Heart left ventricle (tissue), 16 donors: ENCODE measurements at places on chromosomes 3 and 15. TPM values are rescaled to one million over a fixed set of nuclear protein-coding genes. Genes with fewer than 3 reads are reported as not detected.

DNA sequence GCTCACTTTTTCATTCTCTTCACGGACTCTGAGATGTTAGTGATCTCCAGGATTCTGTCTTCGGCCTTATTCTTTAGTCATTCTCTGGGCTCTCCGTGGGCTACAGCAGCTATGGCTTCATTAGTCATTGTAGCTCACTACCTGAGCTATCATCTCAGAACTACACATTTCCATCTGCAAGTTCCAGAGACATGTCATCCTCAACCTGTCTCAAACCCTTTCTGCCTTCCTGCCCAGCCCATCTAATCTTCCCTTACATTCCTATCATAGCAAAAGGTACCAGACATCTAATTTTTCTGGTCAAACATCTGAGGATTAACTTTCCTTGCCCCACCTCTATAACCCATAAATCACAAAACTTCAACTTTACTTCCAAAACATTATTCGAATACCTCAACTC lies 13.2 kb downstream of the TSPAN3 start:
- no peak for DNase-seq

DNA sequence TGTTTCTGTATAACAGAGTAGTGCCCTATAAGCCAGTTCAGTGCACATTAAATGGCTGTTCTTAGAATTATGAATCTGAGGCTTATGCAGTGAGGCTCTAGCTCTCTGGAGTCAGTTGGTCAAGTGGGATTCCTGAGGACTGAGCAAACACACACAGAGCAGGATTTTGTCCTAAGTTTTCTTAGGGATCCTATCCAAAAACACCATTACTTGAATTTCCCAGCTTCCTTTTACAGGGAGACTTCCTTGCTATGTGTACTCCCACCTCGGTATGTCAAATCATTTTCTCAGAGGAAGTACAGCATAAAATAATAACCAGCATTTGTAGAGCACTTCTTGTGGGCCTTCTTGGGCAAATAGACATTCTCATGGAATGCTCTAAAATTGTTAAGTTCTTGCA lies 63.1 kb upstream of the GOLGA6B start:
- DNase-seq, result no peak

The RPL22L1 gene
- 29.2 TPM for total RNA-seq

- no peak for DNase-seq
These were observed 7.2 kb downstream of the PLD1 start for GRCh38 chr3:171803044-171803443.

The CFAP100 gene
- total RNA-seq, result not detected

GRCh38 chr3:190695225-190695624 lies 167.3 kb downstream of the GMNC start:
- DNase-seq, result no peak

The RYR3 gene
- 0.04 TPM for total RNA-seq

GRCh38 chr3:158918008-158918407 lies 116.2 kb downstream of the MFSD1 start:
- no peak for DNase-seq

The VWA5B2 gene
- total RNA-seq, result not detected

The CHDH gene
- total RNA-seq, result 5.8 TPM

DNA sequence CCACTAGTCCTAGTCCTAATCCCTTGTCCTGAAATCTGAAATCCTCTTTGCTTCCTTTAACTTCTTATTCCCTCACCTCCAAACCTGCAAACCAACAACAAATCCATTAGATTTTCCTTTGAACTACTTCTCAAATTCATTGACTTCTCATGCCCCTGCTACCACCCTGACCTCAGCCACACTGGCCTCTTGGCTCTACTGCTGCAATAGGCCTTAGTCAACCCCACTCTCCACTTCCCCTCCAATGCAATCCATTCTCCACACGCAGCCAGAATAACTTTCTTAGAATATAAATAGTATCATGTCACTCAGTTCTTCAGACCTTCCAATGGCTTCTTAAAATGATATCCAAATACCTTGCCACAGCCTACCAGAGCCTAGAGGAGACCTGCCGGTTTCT lies 131.1 kb upstream of the GADL1 start:
- no peak for DNase-seq

The CELSR3 gene
- total RNA-seq, result 0.16 TPM

The KLF15 gene
- total RNA-seq, result 14.8 TPM

The MCF2L2 gene
- 0.85 TPM for total RNA-seq

DNA sequence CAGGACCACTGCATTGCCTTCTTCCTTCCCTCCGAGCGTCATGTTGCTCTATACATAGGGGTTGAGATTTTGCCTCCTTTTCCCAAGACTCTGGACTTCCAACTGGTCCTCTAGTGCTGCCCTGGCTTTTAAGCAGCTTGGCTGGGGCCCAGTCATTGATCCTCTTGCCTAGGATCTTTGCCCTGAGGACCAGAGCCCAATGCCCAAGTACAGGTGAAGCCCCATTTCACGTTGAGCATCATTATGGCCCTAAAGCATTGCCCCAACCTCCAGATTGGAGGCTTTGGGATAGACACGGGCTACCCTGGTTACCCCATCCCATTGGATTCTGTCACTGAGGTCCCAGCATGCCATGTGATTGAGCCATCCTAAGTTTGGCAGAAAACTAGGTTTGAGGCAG lies 47.7 kb downstream of the CYP19A1 start:
- no peak for DNase-seq
